ENCODE measurements at places on chromosomes 1 and 21.

DNA sequence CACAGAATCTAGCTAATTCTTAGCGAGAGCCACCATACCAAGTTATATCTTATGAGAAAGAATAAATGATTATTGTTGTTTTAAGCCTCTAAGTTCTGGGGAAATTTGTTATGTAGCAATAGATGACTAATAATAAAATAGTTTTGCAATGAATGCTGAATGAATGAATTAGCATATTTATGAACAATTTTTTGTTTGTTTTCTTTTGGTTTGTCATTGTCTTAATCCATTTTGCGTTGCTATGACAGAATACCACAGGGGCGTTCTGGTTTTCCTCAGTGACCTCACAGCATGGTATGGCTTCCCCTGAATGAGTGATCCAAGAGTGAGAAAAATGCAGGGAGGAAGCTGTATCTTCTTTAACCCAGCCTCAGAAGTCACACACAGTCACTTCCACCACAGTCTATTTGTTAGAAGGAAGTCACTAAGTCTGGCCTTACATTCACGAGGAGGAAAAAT, 53.8 kb upstream of the HPDL start:
- DNase-seq: no peak

DNA sequence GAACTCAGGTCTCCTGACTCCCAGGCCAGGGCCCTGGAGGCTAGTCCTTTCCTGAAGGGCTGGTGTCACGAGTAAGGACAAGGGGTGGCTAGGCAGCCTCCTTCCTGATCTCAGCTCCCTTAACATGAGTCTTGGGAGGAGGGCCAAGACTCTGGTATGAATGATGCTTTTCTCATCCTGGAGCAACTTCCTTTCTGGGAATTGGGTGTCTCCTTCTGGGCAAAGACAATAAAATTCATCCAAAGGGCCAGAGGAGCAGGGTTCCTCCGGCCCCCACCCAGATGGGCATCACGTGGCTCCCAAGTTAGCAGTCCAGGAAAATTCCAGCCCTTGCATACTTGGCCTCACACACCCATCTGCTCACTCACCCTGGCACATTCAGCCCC, at the start of gene FAM167B:
FAM167B (plus strand) TSS at position 335 of the 386 bp plus-strand sequence. CDS start 200 bp downstream, outside the sequence.
- DNase-seq: no peak

GRCh38 chr1:162639718-162640117, 7.5 kb downstream of the DDR2 start:
- DNase-seq: no peak

DNA sequence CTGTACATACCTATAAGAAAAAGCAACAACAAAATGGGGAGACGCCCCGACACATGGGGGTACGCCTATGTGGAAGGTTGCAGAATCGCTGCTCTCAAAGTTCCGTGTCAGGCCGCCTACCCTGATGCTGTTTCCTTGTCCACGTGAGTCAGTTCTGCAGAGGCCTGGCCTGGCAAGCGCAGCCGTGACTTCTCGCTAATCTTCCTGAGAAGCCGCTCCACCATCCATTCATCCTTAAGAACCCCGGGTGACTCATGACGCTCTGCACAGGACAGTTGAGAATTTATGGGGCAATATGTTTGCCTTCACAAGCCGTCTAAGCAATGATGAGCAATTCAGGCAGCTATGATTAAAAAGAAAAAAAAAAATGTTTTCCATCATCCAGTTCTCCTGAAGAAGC, 122.3 kb upstream of the TMPRSS2 start:
- DNase-seq: no peak

DNA sequence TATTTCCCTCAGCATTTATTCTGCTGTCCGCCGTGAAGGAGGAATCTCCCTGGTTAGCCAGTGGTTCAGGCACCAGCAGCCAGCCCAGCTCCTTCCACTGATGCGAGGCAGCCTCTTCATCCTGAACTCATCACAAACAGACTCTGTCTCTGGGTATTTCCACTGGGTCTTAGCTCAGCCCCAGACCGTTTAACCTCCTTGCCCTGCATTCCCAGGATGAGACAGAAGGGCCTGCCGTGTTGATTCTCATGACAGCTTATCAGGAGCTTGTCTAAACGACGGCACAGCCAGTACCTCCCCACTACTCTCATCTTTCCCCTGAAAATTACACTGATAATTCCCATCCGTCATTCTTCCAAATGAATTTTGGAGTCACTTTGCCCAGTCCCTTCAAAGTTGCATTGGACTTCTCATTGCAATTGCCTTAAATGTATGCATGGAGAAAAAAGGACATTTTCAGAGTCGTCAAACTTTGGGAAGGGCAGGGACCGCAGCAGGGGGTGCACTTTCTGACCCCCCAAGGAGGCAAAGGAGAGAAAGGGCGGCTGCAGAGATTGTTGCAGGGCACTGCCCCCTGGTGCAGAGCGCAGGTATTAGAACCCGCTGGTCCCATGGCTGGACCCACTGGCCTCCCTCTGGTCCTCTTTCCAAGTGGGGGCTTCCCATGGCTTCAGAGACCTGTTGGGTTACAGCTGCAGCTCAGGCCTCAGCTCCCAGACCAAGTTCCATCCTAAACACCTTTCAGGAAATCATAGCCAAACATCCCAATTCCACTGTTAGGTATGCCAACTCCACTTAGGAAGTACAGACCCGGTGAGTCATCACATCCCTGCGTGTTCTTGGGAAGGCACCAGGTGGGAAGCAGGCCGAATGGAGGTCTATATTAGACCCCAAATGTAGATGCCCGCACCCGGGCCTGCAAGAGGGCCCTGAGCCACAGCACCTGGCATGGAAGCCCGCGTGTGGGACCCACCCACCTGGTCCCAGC, 3.7 kb upstream of the MEGF6 start:
- DNase-seq: no peak

DNA sequence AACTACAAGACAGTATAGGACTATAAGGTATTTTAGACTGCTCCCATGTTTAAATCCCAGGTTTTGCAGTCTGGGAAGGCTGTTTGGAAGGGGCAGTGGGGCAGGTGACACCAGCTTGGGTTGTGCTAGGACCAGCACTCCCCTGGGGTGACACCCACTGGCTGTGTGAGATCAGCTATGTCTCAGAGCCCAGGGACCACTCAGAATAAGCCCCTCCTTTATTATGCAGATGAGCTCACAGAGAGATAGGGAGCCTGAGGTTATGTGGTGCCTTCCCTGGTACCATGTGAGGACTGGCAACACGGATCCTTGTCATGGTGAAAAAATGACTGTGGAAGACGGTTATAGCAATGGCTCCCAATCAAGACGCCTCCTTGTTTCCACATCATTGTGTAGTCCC, 71.0 kb downstream of the NENF start:
- DNase-seq: no peak

- no peak for DNase-seq
Measured at GRCh38 chr1:70426154-70427131, 15.4 kb downstream of the CTH start.

GRCh38 chr1:10870493-10871096, 74.1 kb upstream of the CASZ1 start:
- DNase-seq: no peak
